ENCODE measurements at places on chromosomes 13 and 19.

DNA sequence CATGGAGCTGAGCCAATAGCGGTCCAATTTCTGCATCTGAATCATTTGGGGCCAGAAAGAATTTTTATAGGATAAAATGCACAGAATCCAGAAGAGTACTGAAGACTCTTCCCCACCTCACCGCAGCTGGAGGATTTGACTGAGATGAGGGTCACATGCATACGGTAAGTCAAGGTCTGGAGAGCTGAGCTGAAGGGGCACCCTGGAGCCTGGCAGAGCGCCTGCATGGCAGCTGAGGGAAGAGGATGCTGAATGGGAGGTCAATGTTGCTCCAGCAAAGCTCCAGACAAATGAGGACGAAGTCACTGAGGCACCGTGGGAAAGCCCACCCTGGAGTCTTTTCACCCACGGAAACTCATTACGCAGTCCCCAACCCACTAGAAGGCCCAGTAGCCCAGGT is 43.4 kb upstream of the ATP12A start:
- no peak for ATAC-seq

DNA sequence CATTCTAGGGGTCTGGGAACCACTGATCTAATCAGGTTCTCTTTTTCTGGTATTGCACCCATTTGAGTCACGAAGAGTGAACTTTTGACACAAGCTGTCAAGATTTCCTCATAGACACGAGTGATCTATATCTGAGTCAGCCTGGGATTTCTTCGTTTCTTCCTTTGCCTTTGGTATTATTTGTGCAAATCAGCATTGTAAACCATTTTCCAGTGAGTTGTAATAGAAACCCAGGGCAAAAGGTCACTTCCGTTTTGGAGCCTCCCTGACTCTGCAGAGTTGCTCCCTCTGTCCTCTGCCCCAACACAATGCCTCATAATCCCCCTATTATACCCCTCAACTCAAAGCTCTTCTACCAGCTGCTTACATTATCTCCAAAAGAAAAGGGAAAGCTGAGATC is 615.1 kb downstream of the EFNB2 start:
- no peak for ATAC-seq

DNA sequence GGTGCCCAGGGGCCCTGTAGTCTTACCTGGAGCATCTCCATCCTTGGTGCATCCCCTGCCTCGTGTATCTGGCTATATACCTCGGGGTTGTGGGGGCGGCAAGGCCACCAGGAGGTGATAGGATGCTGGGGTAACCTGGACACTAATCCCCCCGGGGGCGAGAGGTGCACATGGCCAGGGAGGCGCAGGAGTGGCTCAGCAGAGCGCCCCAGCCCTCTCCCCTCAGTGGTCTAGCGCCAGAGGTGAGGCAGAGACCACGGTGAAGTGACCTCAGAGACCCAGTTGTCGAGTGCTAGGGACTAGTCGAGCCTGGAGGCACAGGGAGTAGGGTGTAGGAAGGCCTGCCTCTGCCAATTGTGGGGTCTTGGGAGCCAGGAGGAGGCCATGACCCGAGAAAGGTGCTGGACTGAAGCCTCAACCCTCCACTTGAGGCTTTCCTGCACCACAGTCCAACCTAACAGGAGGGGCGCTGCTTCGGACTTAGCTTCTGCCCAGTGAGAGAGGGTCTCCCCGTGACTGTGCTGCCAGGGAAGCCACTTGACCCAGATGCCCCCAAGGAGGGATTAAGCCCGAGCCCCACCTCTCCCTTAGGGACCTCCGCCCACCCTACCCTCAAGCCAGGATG is at the start of gene LHB:
Gene LHB, minus strand, starts transcription at position 51 of the 625 bp plus-strand sequence. Its CDS starts 10 bp downstream, at position 41.
- no peak for ATAC-seq

GRCh38 chr19:10462557-10462956 is 40.6 kb downstream of the KEAP1 start:
- no peak for ATAC-seq

DNA sequence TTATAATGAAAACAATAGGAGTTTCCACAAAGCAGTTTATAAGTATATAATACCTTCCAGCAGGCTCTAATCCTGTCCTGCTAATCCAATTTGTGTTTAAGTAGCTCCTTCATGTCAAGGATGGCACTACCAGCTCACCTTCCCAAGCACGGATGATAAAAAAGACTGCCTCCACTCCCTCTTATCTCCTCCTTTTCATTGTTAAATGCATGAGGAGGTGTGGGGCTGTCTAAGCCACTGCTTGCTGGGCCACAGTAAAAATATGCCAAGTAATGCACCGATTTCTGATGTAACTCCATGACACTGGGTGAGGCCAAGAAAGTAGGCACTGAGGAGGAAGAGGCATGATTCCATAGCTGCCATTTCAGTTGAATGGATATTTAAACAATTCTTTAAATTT is 193.1 kb downstream of the ZIC5 start:
- no peak for ATAC-seq

DNA sequence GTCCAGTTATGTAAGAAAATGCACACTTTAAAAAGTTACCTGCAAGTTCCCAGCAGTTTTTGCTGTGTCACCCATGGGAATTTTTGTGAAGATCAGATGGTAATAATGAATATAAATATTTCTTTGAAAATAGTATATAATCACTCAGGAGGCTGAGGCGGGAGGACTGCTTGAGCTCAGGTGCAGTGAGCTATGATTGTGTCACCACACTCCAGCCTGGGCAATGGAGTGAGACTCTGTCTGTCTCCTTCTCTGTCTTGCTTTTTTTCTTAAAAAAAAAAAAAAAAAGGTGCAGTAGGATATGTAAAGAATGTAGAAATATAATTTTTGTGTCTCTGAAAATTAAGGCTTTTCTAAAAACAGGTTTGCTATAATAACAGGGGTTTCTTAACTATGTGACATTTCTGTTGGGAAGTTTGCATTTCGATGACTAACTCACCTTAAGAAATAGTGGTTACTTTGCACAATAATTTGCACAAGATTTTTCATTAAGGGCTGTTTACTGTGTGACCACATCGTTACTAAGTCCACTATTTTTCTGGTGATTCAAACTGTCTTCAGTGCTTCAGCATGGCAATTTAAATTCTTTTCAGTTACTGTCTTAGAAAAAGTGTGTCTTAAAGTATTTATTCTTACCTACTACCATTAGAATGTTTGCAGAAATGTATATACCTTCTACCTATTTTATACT is 37.3 kb downstream of the DNAJC3 start:
- no peak for ATAC-seq

GRCh38 chr19:1262623-1263123 is 6.5 kb upstream of the CIRBP start:
- ATAC-seq = no peak

DNA sequence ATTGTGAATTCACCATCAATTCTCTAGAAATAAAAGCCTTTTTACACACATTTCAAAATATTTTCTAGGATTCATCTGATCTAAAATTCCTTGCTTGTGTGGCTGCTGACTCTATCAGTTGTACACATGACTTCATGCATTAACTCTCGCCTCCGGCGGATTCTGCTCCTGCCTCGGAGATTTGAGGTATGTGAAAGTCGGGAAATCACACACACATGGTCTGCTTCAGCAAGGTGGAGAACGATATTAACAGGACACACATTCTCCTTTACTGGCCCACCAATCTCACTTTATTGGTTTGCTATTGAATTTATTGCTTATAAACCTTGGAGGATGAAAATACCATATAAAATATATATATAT is 855.7 kb downstream of the SLITRK5 start:
- ATAC-seq = no peak

- peak; percentile 80 for ATAC-seq
Observed at GRCh38 chr19:1028062-1028926, 1.9 kb downstream of the CNN2 start.

- no peak for ATAC-seq
Observed at GRCh38 chr19:16373989-16374388, 49.4 kb downstream of the KLF2 start.

GRCh38 chr13:44293374-44293773 is 80.2 kb upstream of the SERP2 start:
- ATAC-seq = peak; percentile 24

DNA sequence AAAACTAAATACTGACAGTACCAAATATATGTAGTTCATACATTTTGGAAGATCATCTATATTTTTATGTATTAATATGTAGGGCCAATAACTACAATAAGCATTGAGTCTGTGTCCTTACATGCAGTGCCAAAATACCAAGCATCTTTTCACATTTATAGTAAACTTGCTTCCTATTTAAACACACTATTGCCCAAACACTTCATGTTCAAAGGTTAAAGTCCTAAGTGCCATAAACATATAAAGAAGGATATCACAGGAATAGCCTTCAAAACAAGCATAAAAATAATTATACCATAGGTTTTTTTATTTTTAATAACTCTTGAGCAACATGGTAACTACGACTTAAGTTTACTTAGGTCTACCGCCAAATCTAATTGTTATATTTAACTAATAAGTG is 27.1 kb downstream of the EXOSC8 start:
- ATAC-seq = no peak

- ATAC-seq = no peak
Observed at GRCh38 chr19:19101540-19101939, 36.7 kb downstream of the TMEM161A start.

DNA sequence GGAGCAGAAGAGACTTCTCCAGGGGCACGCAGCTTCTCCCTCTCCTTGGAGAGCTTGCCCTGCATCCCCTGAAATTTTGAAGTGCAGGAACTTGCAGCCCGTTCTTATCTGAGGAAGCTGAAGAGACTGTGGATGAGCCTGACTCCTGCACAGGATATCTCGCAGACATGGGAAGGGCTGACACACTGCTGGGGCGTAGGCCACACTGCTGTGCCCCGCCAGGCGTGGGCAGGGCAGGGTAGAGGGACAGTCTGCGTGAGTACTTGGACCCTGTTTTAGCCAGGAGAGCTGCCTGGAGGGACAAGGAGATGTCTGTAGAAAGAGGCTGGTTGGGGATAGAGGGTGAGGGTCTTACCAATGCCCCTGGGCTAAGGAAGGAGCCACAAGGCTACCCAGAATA is 353.7 kb upstream of the NBEA start:
- no peak for ATAC-seq

GRCh38 chr13:43684963-43685725 is 101.6 kb downstream of the ENOX1 start:
- no peak for ATAC-seq

GRCh38 chr13:100495455-100495854 is 93.1 kb downstream of the GGACT start:
- no peak for ATAC-seq

GRCh38 chr13:74661851-74662250 is 527.6 kb upstream of the KLF12 start:
- ATAC-seq = peak; percentile 89

DNA sequence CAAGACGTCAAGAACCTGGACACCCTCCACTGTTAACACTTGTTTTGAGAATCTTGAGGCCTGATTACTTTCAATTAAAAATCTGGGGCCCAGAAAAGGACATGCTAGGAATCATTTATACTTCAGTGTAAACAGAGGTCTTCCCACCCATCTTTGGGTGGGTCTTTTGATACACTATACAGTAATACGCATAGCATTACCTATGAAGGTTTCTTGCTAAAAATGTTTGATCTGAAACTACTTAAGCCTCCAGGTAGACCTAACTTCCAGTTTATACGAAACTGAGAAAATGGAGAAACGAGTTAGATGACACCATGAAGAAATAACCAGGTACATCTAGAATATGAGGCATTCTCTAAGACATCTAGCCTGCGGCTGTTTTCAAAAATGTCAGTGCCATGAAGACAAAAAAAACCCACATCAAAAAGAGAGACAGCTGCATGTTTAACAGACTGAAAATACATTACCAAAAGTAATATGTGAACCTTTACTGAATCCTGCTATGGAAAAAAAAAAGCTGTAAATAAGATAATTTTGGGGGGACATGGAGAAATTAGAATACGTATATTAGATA is 36.6 kb downstream of the TGDS start:
- no peak for ATAC-seq

GRCh38 chr19:33464010-33464732 is 57.4 kb downstream of the PEPD start:
- no peak for ATAC-seq

DNA sequence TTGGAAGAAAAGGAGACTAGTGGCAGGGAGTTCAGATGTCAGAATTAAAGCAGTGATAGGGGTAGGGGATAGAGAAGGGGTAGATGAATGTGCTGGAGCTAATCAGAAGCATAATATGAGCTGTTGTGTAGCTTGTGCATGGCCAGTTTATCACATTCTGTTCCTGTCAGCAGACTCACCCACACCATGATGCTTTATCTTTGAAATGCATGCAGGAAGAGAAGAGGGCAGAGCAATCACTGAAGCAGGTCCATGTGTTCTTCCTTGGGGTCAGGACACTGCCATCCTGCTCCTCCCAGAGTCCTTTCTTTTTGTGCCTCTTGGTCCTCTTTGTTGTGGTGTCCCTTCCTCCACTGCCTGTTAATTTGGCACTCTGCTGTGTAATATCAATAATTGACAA is 5.8 kb downstream of the CHAMP1 start:
- ATAC-seq = no peak

DNA sequence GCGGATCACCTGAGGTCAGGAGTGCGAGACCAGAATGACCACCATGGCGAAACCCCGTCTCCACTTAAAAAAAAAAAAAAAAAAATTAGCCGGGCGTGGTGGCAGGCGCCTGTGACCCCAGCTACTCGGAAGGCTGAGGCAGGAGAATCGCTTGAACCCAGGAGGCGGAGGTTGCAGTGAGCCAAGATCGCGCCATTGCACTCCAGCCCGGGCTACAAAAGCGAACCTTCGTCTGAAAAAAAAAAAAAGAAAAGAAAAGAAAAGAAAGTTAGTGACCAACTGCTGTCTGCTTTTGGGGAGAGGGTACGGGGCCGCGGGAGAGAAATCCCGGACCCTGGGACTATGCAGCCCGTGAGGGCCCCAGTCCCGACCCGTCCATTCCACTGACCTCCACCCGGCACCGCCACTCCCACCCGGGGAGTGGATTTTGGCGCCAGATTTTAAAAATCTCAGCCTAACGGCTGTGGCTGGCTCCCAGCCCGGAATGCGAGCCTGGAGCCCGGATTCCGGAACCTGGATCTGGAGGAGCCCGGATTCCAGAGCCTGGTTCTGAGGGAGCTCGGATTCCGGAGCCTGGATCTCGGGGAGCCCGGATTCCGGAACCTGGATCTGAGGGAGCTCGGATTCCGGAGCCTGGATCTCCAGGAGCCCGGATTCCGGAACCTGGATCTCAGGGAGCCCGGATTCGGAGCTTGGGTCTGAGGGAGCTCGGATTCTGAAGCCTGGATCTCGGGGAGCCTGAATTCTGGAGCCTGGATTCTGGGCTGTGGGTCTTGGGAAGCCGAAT is 6.1 kb upstream of the LMNB2 start:
- peak; percentile 62 for ATAC-seq

DNA sequence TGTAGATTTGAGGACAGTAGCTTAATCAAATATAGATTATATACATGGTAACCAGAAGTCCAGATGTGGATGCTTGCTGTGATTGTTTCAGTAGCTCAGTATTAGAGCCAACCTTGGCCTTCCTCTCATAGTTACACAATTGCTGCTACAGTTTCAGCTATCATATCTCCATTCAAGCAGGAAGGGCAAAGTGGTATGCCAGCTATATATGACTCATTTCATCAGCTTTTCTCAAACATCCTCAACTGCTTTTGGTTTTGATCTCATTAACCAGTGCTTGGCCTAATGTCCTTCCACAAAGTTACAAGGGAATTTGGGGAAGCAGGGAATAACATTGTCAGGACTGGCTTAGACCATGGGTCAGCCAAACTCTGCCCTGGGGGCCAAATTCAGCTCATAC is 73.0 kb upstream of the MAB21L1 start:
- peak; percentile 77 for ATAC-seq

All from SK-N-SH treated with all-trans-retinoic acid at 6 μM for 48 hours (cell line).